ENCODE measurements at places on chromosomes 2 and 18.

DNA sequence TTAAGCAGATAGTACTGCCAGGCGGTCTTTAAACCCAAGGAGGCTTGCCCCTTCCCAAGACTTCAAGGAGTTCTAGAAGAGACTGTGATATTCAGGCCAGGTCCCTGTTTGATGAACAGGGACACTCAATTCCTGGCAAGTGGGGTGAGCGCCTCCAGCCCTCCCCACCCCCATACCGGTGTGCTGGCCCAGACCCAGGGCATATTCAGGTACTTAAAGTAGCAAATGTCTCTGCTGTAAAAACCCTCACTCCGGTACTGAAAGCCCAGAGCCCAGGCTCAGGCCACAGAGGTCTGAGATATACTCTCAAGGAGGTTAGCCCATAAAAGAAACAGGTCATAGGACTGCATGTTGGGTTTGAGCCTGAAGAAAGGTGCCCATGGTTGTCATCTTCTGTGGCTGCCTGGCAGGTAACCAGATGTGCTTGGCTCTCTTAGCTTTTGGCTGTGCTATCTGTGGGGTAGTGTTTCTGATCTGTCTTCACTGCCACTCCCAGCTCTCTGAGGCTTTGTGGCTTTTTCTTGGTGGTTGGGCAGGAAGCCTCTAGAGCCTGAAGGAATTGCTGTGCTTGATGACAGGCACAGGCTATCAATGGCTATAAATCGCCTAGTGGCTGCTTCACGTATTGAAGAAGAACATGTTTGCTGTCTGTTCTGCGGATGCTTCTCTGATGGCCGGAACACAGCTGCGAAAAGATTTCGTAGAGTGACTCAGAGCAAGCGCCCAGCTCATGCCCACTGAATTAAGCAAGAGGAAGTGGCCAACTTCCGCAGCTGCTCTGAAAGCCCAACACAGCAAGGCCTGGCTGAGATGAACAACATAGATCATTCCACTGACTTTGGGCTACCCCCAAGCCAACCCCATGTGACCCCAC, 63.3 kb upstream of the ALPP start:
- DNase-seq = no peak

GRCh38 chr2:230757476-230757875, 44.8 kb downstream of the CAB39 start:
- DNase-seq = no peak

DNA sequence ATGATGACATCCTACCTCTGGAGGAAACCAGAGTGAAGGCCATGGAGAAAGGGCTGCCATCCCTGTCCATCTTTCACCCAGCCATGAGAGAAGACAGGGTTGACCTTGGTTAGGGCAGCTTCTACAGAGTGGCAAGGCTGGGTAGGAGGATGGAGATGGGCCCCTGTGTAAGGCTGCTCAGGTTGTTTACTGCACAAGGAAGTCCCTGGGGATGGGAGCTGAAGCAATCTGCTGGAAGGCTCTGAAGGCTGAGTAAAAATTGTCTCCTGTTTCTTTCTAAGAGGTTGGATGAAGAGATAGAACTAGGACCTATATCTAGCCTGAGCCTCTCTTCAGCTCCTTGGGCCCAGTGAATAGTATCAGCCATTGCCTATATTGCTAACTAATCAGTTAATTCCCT, 14.4 kb downstream of the ELMOD3 start:
- no peak for DNase-seq

DNA sequence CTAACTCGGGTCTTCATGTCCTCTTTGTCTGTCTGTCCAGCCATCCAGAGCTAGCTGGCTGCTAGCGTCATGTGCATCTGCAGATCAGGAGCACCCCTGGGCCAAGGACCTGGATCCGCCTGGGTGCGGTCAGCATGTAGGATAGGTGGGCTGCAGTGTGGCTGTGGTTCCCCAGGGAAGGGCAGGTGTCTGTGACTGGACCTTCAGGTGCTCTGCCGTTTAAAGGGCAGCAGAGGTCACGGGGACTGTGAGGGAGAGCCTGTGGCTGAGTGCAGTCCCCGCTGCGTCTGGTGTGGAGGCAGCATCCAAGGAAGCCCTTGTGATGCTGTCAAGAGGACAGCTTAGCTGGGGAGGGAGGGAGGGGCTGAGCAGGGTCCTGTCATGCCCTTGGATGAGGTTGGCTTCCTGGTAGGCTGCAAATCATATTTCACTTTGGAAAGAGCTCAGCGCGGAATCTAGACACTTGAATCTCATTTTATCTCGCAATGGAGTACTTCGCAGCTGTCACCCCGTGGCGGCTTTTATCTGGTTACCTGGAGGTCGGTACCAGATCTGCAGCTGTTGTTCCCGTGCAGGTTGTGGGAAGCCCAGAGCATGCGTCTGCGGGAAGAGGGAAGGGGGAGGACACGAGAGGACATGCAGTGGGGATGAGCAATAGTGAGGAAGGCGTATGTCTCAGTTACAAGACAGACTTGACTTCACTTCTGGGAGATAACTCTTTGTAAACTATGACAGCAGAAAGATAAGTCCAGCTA, 5.9 kb upstream of the RALB start:
- no peak for DNase-seq

DNA sequence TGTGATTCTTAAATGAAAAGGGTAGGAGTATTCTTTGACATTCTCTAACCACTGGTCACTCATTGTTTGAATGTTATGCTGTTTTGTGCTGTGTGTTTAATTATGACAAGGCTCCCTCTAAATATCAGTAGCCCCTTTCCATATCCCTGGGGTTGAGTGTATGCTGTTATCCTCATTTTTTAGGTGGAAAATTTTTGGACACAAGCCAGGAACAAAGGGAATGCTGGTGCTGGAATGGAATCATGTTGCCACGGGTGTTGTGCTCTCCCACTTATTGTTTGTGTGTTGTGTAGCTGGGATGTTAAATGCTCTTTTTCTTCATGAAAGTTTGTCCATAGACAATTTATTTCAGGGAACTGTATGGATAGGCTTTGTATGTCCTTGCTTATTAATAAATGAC, 43.3 kb downstream of the ZNF532 start:
- DNase-seq = no peak
